ENCODE measurements at places on chromosomes 2 and 18. TPM values are rescaled to one million over a fixed set of nuclear protein-coding genes. Genes with fewer than 3 reads are reported as not detected.
A peak's percentile ranks its signal among the peaks of the same experiment; 100 is the strongest.

GRCh38 chr18:59466980-59467379 is 107.9 kb upstream of the LMAN1 start:
- no peak overlapping the region for H3K4me3 ChIP-seq
- no peak for DNase-seq
- no peaks in the 10 kb centered on the region for H3K27me3 ChIP-seq
- peaks cover 6% of the 10 kb centered on the region for H3K4me1 ChIP-seq

Gene B4GALT6
- polyA plus RNA-seq, result 0.98 TPM

Gene FN1
- 40.3 TPM for polyA plus RNA-seq

Gene ANKRD53
- 0.77 TPM for polyA plus RNA-seq

DNA sequence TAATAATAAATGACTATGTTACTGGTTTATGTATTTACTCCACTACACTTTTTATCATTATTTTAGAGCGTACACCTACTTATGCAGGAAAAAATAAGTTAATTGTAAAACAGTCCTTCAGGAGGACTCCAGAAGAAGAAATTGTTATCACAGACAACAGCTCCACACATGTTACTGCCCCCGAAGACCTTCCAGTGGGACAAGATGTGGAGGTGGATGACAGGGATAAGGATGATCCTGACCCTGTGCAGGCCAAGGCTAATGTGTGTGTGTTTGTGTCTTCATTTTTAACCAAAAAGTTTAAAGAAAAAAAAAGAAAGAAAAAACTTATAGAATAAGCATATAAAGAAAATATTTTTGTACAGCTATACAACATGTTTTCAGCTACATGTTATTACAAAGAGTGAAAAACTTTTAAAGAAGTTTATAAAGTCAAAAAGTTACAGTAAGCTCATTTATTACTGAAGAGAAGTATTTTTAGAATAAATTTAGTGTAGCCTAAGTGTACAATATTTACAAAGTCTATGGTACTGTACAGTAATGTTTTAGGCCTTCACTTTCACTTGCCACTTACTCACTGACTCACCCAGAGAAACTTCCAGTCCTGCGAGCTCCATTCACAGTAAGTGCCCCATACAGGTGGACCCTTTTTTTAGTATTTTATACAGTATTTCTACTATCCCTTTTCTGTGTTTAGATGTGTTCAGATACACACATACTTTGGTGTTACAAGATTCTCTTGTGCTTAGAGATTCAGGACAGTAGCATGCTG is 7.5 kb downstream of the TGFBRAP1 start:
- no peak overlapping the region for H3K4me3 ChIP-seq
- H3K36me3 ChIP-seq, result no peaks in the 10 kb centered on the region
- no peaks in the 10 kb centered on the region for H3K27me3 ChIP-seq
- no peak for DNase-seq

DNA sequence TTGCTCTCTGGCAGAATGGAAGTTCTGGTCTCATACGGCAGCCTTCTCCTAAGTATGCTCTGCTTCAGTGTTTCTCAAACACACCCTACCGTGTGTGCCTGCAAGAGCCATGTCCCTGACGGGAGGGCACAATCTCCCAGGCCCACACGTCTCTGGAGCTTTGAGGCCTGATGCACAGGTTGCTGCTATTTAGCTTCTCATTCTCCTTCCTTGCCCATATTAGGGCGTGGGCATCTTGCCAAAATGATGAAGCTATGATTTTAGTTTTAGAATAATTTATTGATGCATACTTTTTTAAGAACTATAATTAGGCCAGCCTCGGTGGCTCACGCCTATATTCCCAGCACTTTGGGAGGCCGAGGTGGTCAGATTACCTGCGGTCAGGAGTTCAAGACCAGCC is 107.9 kb downstream of the RNF144A start:
- H3K27me3 ChIP-seq, result no peaks in the 10 kb centered on the region
- no peak overlapping the region for H3K27ac ChIP-seq
- no peak for DNase-seq
- H3K4me3 ChIP-seq, result no peak overlapping the region
- H3K4me1 ChIP-seq, result peaks cover 23% of the 10 kb centered on the region

Gene GPR45
- not detected for polyA plus RNA-seq

DNA sequence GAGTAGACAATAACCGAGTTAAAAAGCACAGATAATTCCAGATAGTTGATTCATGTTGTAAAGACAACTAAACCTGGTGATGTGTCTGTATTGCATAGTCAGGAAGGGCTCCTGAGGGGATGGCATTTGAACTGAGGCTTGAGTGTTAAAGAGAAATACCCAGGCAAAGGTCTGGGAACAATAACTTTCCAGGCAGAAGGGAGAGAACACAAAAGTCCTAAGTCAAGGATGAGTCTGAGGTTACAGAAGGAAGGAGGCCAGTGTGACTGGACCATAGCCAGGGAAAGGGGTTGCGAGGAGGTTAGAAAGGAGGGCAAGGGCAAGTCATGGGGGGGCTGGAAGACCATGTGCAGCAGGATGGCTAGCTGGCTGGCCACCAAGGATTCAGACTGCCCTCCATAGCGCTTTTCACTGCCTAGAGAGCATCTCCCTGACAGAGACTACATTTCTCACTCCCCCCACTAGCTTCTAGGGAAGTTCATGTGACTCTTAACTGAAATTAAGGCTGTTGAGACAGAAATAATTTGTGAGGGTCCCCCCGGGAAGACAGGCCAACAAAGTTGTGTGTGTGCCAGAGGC is 135.5 kb upstream of the CREB1 start:
- H3K4me1 ChIP-seq, result no peaks in the 10 kb centered on the region
- H3K4me3 ChIP-seq, result no peak overlapping the region
- H3K27me3 ChIP-seq, result no peaks in the 10 kb centered on the region
- DNase-seq, result no peak
- no peaks in the 10 kb centered on the region for H3K36me3 ChIP-seq
- no peak overlapping the region for H3K27ac ChIP-seq

Gene NOSTRIN
- polyA plus RNA-seq, result 4.6 TPM

Gene LOXHD1
- polyA plus RNA-seq, result 0.30 TPM

GRCh38 chr2:104786821-104787220 is 67.1 kb upstream of the POU3F3 start:
- H3K4me3 ChIP-seq, result no peak overlapping the region
- H3K4me1 ChIP-seq, result peaks cover 9% of the 10 kb centered on the region
- H3K27me3 ChIP-seq, result no peaks in the 10 kb centered on the region
- no peak for DNase-seq
- no peak overlapping the region for H3K27ac ChIP-seq
- H3K36me3 ChIP-seq, result no peaks in the 10 kb centered on the region

DNA sequence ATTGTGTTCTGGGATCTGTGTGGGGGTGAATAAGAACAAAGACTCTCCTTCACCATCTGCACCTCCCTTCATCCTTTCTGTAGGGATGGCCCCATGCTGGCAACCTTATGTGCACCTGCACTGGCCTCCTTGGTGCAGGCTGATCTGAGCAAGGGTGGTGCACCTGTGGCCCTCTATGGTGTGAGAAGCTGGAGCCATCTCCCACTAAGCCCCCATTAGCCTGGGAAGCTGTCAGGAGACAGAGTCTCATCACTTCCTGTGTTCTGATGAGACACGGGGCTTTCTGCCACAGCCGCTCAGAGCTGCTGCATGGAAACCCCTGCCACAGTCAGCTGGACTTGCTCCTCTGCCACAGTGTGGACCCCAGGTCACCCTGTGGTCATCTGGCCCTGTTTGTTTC is 565.3 kb upstream of the SALL3 start:
- no peaks in the 10 kb centered on the region for H3K36me3 ChIP-seq
- no peaks in the 10 kb centered on the region for H3K27me3 ChIP-seq
- H3K4me3 ChIP-seq, result no peak overlapping the region

DNA sequence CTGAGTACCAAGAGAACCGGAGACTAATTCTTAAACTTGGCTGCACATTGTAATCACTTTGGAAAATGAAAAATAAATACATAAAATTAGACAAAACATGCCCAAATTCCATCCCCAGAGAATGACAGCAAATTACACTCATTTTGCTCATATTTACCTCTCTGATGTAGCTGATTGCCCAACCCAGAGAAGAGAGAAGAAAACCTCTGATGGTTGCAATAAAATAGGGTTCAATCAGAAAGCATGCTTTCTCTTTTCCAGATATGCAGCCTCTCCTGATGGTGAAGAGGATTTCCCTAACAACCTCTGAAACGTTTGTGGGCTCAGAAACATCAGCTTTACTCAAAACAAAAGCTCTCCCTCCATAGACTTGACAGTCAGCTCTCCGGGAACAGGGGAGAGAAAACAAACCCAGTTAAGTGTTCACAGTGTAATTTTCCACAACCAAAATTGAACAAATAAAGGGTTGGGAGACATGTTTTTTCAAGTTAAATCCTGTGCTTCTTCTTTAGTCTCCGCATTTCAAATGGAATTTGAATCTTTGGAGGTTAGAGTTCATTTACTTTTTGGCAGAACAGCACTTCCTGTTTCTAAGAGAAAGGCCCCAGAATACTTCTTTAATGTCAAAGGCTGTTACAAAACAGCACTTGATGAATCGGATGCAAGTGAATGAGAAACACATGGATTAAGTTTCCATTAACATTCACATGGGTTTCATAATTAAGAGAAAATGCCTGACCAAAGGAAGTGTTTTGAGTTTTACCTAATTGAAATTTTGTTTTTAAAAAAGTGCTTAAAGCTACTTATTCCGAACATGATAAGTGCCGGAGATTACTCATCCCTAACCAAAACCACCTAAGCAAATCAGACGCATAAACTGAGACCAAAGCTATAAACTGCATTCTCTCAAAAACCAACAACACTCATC is 570.1 kb upstream of the SYT4 start:
- H3K4me1 ChIP-seq, result no peaks in the 10 kb centered on the region
- H3K4me3 ChIP-seq, result no peak overlapping the region
- no peak for DNase-seq
- no peaks in the 10 kb centered on the region for H3K27me3 ChIP-seq

DNA sequence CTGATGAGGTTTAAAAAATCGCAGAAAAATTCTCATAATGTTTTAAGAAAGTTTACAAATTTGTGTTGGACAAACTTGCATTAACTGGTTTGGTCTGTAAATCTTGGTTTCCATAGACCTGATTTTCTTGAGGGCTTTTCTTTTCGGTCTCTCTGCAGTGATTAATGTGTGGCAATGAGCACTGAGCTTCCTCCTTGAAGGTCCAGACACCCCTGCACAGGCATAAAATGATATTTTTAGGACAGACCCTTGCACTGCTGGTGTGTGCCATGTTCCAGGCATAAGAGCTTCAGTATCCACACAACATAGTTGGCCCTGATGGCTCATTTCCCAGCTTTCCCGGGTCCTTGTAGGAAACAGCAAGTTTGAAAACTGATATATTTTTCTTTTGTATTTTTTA is 33.7 kb downstream of the MRPL33 start:
- no peaks in the 10 kb centered on the region for H3K36me3 ChIP-seq
- no peak for DNase-seq
- no peak overlapping the region for H3K4me3 ChIP-seq
- H3K27me3 ChIP-seq, result no peaks in the 10 kb centered on the region

Gene LYPD6B
- not detected for polyA plus RNA-seq

Gene CYP27A1
- 32.0 TPM for polyA plus RNA-seq

DNA sequence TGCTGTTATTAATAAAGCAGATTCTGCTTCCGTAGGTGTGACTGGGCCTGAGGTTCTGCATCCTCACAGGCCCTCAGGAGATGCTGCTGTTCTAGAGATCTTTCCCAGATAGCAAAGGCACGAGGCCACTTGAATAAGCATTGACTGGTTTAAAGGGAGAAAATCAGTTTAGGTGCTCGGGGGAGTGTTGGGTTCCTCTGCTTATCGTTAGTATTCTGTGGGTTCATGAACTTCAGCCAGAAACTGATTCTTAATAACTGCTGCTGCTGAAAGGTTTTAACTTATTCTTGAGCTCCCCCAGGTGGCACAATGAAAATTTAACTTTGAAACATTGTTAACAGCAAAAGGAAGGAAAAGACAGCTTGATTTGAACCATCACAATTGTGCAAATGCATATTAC is 56.9 kb downstream of the ITGA6 start:
- H3K27ac ChIP-seq, result no peak overlapping the region
- H3K36me3 ChIP-seq, result peaks cover 71% of the 10 kb centered on the region
- H3K4me3 ChIP-seq, result no peak overlapping the region
- no peaks in the 10 kb centered on the region for H3K27me3 ChIP-seq

Gene LRRTM4
- polyA plus RNA-seq, result 0.18 TPM

- H3K27me3 ChIP-seq, result no peaks in the 10 kb centered on the region
- no peaks in the 10 kb centered on the region for H3K4me1 ChIP-seq
- no peak overlapping the region for H3K27ac ChIP-seq
- no peak for DNase-seq
These were observed 897.6 kb downstream of the BCL11A start for GRCh38 chr2:59655809-59656208.

DNA sequence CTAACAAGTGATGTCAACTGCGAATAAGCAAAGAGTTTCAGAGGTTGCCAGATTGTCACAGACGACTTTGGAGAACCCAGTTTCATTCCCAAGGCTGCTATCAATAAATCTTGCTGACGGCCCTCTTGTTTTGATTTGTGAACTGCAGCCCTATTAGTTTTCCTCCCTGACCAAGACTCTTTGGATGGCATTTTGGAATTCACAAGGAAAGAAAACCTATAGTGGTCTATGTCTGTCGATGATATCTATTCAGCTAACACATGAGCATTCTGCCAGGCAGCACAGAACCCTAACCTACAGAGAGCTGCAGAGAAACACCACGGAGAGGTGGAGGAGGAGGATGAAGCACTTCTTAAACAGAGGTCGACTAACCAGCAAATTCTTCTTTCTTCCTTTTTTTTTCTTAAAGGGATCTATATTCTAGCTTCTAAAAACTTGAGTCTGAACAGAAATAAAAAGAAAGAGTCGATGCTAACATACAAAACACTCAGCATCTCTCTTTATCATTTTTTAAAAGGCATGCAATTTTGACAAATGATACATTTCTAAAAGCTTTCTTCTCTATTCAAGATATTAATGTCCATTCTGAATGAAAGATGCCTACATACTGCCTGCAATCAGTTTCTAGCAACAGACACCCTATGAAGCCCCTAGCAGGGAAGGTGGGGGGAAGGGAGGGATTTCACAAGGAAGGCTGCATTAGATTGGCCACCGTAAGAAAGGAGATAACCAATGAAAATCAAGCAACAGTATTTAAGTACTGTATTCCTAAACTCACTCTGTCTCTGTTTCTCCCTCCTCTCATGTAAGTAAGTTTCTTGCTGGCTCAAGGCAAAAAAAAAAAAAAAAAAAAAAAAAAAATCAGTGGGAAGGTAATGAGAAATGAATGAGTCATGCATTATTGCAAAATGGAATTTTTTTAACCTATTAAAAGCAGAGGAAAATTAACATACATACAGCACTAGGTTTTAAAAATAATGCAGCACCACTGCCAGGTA is 83.0 kb upstream of the CHRNA1 start:
- H3K36me3 ChIP-seq, result no peaks in the 10 kb centered on the region
- peaks cover 3% of the 10 kb centered on the region for H3K4me1 ChIP-seq
- DNase-seq, result no peak
- H3K27ac ChIP-seq, result no peak overlapping the region
- H3K4me3 ChIP-seq, result peak overlapping the region; percentile 21
- no peaks in the 10 kb centered on the region for H3K27me3 ChIP-seq

Gene THADA
- polyA plus RNA-seq, result 8.1 TPM

DNA sequence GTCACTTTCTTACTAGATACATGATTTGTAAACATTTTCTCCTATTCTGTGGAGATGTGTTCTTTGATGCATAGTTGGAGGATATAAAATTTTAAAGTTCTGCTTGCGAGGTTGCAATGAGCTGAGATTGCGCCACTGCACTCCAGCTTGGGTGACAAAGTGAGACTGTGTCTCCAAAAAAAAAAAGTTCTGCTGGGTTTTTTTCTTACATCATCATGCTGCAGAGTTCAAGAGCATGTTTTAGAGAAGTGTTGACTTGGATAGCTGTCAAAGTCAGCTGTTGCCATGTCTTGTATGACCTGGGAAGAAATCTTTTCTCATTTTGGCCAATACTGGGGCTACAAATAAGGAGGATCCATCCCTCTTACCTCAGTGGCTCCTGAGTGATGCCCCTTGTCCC is 71.3 kb downstream of the UGGT1 start:
- H3K4me3 ChIP-seq, result no peak overlapping the region
- H3K36me3 ChIP-seq, result peaks cover 90% of the 10 kb centered on the region
- no peak overlapping the region for H3K27ac ChIP-seq
- DNase-seq, result no peak

Gene IL1R2
- 1.3 TPM for polyA plus RNA-seq

Gene TMEM127
- 21.2 TPM for polyA plus RNA-seq

Gene E2F6
- 31.3 TPM for polyA plus RNA-seq

Gene CASP10
- polyA plus RNA-seq, result 1.3 TPM

All from psoas muscle (tissue), 8 donors.